ENCODE measurements at places on chromosomes 4 and X.

- no peak for ATAC-seq
These were observed 233.0 kb upstream of the MAD2L1 start for GRCh38 chr4:120299631-120300030.

DNA sequence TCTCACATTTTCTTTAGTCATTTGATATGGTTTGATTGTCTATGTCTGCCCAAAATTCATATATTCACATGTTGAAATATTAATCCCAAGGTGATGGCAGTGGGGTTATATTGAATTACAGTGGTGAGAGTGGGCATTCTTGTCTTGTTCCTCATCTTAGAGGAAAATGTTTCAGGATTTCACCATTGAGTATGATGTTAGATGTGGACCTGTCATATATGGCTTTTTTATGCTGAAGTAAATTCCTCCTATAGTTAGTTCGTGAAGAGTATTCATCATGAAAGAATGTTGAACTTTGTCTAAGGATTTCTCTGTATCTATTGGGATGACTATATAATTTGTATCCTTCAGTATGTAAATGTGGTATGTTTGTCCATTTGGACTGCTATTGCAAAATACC lies 512.3 kb upstream of the EPHA5 start:
- ATAC-seq, result no peak

DNA sequence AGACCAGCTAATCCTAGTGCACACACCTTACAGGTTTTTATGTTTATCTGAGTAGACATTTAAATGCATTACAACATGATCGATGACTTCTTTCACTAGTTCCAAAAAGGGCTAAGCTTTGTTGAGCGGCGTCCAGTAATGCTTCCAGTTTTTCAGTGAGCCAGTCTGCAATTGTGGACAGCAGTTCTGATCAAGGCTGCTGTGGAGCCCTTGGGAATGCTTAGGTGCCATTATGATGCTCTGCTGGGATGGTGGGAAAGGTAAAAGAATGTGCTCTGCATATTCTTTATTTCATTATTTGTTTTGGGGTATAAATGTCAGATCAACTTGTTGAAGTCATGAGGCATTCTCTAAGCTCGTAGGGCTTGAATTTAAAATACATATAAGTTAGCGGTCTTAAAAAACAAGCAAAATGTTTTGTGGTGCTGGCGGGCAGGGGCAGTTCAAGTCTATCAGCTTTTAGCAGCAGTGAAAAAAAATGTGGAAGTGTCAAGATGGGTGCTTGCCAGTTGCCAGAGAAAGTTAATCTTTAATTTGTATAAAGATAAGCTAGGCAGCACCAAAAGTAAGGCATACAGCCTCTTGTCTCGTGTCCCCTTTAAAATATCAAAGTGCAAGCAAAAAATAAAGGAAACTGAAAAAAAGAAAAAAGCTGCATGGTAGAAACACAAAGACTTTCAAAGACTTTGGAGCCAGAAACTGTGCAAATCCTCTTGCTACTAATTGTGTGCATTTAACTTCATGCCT lies 5.8 kb downstream of the MID1IP1 start:
- no peak for ATAC-seq

- no peak for ATAC-seq
These were observed 38.2 kb downstream of the C4orf50 start for GRCh38 chr4:5979981-5980380.

DNA sequence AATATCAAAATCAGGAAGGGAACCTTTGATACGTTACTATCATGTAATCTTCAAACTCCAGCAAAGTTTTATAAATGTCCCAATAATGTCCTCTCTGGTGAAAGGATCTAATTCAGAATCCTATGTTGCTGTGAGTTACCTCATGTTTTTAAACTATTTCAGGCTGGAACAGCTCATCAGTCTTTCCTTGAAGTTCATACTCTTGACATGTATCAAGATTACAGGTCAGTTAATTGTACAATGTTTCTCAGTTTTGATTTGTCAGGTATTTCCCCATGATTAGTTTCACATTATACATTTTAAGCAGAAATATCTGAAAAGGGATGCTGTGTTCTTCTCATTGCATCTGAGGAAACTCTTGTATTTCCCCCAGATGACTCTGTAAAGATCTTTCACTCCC lies 136.5 kb upstream of the HS3ST1 start:
- ATAC-seq, result no peak

DNA sequence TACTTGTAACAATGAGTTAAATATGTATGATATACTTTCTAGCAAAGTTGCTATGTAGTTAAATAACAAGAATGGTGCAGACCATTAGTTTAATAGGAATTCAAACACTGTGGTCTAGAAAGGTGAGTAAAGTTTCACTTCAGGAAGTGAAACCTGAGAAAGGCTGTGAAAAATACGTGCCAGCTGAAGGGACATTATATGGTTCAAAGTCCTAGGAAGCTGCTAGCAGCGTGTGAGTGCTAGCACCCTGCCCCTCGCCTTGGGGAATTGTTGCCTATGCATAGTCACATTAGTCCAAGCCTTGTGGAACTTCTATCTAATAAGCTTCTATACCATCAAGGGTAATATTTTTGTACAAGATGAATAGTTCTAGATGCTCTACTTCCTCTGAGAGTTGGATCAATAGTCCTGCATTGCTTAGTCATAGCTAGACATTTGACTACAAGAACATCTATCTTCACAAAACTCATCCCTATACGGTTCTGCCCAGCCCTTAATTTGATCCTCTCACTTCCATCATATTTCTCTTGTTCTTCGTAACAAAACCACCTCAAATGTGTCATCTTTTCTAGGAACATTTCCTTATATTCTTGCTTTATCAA lies 45.8 kb upstream of the ARSJ start:
- ATAC-seq, result no peak

- no peak for ATAC-seq
These were observed 69.2 kb downstream of the PTCHD1 start for GRCh38 chrX:23403849-23404248.

DNA sequence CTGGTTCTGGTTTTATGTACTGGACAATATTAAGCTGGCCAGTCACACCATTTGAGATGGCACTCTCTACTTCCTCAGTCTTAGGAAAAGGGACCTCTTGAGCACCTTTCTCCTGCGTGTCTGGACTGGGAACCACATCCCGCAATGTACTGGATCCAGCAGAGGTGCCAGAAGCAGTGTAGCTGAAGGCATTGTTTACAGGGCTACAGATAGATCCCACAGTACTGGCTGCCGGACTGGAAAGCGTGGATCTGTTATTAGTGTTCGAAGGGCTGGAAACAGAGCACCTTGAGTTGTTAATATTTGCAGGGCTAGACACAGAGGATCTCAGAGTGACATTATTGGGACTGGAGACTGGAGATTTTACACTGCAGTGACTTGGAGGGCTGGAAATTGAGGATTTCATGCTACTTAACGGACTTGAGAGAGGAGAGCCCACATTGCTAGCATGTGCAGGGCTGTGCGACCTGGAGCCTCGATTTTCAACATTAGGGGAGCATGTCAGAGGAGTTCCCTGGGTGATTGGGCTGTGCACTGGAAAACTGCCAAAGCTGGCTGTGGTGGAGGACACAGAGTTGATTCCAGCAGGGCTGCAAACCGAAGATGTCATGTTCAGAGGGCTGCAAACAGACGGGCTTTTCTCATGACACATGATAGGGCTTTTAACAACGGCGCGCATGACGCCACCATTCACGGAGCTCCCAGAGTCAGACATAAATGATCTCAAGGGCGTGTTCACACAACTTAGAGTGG lies 6.4 kb downstream of the NR3C2 start:
- no peak for ATAC-seq

GRCh38 chrX:48909703-48910294 lies 1.6 kb downstream of the SLC35A2 start:
- ATAC-seq, result no peak

DNA sequence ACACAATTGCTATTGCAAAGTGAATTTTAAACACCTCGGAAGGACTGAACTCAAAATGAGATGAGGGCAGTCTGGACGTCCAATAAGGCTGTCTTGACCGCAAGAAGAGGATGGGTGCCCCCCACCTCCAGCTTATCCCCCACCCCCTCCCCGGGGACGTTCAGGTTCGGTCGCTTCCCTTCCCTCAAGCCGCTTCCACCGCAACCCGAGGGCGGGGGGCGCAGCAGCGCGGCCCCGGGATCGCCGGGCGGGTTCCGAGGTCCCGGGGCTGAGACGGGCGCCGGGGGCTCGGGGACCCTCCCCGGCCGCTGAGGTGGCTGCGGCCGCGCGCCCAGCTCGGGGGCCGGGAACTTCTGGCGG lies 480 bp downstream of the USP46 start:
- ATAC-seq, result no peak

DNA sequence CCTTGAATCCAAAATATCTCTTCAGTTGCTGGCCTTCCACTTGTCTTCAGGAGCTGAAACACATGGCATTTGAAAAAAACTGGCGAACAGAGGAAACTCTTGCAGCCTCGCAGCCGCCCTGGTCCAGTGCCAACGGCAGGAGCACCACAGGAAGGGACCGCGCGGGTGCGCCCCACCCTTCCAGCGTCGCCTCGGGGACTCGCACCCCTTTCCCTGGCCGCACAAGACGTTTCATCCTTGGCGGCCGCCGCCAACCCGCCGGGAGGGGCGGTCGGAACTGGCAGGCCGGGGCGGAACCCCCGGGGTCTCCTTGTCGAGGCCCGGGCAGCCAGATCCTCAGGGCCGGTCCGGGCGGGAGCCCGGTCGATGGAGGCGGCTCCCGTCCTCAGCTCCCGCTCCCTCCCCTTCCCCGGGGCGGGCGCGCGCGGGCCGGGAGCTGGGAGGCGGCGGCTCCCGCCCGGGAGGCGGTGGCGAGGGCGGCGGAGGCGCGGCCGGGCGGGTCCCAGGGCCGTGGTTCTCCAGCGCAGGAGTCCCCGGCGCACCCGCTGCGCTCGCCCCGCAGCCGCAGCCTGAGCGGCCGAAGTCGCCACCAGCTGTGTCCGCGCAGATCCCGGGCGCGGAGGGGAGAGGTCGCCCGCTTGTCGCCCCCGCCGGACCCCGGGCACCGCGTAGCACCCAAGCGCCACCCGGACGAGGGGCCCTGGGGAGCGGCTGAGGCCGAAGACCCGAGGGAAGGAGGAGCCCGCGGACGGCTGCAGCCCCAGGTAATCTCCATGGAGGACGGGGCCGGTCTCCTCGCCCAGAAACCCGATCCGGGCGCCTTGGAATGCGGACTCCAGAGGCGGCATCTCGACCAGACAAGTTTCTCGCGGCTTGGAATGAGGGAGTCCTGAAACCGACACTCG lies 886 bp upstream of the NDST3 start:
- peak; percentile 78 for ATAC-seq

- no peak for ATAC-seq
These were observed 248.5 kb downstream of the GRIA3 start for GRCh38 chrX:123432361-123433150.

- ATAC-seq, result no peak
These were observed 158.3 kb downstream of the PALLD start for GRCh38 chr4:168655182-168655581.

DNA sequence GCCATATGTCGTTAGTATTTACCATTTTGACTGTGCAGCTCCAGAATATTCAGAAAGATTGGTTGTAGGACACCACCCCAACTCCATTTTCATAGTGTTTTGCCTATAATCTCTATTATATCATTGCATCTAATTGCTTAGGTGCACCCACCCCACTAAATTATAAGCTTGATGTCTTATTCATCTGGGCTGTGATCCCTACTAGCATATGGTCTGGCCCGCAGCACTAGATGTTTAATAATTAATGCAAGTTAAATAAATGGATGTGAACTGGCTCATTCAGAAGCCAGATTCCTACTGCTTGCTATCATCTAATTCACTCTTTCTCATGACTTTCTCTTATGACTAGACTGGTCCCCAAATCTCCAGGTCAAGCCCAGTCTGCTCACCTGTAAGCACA lies 143.5 kb downstream of the RELL1 start:
- no peak for ATAC-seq

DNA sequence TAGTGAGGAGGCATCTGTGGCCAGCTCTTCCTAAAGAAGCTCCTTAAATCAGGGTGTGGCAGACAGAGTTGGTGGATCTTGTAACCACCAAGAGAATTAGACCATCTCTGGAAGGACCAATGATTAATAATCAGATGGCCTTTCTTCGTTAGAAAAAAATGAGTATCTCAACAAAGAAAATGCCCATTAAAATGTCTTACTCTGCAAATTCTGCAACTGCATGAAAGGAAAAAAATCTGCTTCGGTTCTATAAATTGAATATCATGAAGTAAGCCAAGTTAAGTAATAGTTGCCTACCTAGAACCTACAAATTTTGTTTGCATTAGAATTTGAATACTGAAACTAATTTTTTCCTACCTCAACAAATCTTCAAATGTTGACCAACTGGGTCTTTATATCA lies 4.2 kb upstream of the DCLK2 start:
- ATAC-seq, result no peak

DNA sequence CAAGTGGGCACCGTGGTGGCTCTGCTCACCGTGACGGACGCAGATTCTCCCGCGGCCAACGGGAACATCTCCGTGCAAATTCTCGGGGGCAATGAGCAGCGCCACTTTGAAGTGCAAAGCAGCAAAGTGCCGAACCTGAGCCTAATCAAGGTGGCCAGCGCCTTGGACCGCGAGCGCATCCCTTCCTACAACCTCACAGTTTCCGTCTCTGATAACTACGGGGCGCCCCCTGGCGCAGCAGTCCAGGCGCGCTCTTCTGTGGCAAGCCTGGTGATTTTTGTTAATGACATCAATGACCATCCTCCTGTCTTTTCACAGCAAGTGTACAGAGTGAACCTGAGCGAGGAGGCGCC lies 2.7 kb downstream of the FAT4 start:
- ATAC-seq, result peak; percentile 7

GRCh38 chr4:36056136-36056535 lies 188.2 kb downstream of the ARAP2 start:
- no peak for ATAC-seq

DNA sequence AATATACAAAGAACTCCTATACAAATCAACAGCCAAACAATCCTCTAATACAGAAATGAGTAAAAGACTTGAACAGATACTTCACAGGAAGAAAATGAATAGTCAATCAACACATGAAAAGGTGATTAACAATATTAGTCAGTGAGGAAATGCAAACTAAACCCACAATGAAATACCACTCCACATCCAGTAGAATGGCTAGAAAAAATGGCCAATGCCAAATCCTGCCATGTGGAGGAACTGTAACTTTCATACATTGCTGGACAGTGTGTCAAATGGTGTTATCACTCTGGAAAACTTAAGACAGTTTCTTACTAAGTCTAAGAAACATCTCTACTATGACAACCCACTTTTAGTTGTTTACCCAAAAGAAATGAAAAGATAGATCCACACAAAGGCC lies 59.5 kb downstream of the NSG1 start:
- no peak for ATAC-seq

DNA sequence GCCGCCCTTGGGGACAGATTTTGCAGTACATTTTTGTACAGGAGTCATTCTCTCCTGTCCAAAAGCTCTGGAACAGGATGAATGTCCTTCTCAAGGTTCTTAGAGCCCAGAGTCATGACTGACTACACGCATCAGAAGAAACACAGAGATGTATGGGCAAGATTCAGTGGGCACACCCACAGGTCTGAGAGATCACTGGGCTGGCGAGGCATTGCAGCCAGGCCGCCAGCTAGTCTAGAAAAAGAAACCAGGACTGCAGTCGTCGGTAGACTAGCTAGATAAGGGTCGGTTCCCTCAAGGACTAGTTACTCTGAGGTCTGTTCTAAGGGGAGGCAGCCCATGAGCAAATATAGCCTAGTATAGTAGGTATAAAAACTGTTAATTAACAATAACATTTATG lies 19.8 kb downstream of the GBA3 start:
- ATAC-seq, result no peak
